ENCODE measurements at places on chromosomes 4 and X.

DNA sequence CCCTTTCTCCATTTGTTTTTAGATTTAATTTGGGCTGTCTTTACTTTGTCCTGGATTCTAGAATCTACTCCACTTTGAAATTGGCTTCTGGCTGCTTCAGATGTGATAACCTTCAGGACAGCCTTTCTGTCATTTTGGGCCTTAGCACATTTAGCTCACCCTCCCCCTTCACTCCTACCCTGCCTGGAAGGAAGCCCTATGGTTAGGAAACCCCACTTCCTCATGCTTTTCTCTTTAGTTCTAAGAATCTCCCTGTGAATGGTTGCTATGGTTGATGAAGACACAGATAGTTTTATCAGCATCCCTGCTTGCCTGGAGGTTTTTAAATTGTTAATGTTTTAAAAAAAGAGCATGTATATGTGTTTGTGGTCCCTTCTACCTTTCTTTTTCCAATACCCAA is 100.7 kb upstream of the PTPN13 start:
- no peak for DNase-seq

GRCh38 chr4:129994715-129995114 is 898.8 kb downstream of the C4orf33 start:
- DNase-seq = no peak

DNA sequence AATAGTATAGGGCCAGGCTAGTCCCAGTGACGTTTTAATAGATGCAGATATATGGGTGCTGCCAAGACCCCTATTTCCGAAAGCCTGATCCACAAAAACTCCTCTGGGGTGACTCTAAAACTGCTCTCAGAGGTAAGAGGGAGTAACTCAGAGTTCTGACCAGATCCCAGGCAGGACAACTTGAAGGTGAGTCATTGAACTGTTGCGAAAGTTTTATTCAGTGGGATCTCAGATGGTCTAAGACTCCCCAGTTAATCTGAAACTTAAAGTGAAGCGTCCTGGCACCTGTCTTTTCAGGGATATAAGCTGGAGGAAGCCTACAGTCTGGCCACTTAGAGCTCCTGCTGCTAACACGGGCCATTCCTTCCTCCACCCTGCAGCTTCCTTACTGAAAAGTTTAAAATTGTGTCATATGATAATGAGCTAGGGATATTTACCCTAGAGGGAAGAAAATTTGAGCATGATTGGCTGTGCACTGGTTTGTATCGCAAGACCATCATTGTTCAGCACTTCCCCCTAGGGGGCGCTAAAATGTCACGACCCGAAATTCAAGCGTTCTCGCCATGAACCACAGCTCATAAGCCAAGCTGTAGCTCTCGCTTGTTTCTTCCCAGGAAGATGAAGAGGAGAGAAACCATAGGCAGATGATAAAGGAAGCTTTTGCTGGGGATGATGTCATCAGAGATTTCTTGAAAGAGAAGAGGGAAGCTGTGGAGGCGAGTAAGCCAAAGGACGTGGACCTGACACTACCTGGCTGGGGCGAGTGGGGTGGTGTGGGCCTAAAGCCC is 19.5 kb downstream of the UTP14A start:
- peak; percentile 78 for DNase-seq

GRCh38 chrX:112380541-112381278 is 298.1 kb upstream of the TRPC5 start:
- no peak for DNase-seq

DNA sequence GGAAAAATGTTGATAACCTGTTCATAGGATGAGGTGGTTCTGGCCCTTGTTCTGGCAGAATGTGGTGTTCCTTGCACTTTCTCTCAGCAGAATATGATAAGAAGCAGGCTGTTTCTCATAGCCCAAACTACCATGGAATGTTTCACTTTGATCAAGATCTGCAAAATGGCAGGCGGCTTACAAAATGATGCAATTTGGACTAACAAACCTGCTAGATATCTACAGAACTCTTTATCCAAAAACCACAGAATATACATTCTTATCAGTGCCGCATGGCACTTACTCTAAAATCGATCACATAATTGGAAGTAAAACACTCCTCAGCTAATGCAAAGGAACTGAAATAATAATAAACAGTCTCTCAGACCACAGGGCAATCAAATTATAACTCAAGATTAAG is 55.9 kb upstream of the ABCB7 start:
- no peak for DNase-seq

GRCh38 chr4:129144755-129145206 is 48.8 kb downstream of the C4orf33 start:
- no peak for DNase-seq

Measured in neural progenitor cell (in vitro differentiated cells).